ENCODE measurements at places on chromosomes 3 and 15.

DNA sequence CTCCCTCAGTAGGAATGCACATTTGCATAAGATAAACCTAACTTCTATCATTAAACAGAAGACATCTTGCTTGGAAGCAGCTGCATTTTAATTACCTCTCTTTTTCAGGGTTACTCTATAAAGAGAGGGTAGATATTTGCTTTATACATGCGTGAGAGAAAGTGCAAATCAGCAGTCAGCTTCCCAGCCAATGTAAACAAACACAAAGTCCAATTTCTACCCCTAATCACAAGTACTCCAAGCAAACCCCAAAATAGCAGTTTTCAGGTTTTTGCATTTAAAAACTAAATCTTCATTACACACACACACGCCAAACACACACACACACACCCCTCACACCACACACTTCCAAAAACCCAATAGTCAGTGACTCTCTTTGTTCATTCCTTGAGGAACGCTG is 303.9 kb upstream of the ALCAM start:
- no peak for DNase-seq

- DNase-seq, result no peak
Measured at GRCh38 chr3:185933374-185934173, 4.2 kb downstream of the TRA2B start.

- DNase-seq, result no peak
Measured at GRCh38 chr15:35963326-35963725, 417.4 kb upstream of the DPH6 start.

GRCh38 chr15:69304182-69304545 is 5.5 kb downstream of the PAQR5 start:
- no peak for DNase-seq

GRCh38 chr3:95333826-95334225 is 1271.0 kb downstream of the NSUN3 start:
- no peak for DNase-seq

DNA sequence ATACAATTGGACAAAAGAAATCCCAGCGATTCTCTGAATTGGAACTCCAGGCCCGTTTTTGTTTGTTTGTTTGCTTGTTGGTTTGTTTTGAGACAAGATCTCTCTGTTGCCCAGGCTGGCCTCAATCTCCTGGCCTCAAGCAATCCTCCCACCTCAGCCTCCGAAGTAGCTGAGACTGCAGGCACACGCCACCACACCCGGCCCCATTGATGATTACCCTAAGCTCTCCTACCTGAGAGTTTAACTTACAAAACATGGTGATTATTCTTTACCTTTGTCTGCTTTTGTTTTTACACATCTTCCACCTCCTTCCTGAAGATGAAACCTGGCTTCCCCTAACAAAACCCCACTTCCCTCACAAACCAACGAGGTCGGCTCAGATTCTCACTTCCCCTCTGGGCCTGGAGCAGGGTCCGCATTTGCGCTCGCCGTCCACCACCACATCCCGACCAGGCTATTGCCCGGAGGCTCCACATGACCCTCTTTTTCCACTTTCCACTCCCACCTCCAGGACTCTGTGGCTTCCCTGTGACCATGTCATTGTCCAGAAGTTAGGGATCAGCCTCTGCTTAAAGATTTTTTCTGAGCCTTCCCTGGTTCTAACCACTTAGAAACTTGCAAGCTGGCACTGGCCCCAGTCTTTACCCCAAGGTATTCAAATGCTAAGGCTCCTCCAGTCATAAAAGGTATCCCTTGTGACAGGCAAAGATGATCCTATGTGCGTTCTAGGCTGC is 14.8 kb downstream of the KLHL6 start:
- no peak for DNase-seq

DNA sequence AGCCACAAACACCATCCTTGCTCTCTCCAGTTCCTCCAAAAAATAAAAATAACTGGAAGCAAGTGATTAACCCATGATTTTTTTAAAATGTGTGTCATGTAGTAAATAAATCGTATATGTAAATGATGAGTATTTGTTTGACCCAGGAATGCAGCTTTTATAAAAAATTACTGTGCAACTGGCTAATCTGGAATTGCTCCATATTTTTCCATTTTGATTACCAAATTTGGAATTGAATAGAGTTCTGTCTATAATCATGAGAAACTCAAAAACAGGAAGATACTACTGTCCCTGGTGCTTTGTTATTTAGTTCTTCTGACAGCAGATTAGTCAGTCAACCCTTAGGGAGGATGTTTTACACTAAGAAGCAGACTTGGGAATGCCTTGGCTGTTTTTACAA is 116.2 kb downstream of the CCNL1 start:
- DNase-seq, result no peak

- DNase-seq, result no peak
Measured at GRCh38 chr3:139187154-139187553, 142.5 kb upstream of the PRR23C start.

DNA sequence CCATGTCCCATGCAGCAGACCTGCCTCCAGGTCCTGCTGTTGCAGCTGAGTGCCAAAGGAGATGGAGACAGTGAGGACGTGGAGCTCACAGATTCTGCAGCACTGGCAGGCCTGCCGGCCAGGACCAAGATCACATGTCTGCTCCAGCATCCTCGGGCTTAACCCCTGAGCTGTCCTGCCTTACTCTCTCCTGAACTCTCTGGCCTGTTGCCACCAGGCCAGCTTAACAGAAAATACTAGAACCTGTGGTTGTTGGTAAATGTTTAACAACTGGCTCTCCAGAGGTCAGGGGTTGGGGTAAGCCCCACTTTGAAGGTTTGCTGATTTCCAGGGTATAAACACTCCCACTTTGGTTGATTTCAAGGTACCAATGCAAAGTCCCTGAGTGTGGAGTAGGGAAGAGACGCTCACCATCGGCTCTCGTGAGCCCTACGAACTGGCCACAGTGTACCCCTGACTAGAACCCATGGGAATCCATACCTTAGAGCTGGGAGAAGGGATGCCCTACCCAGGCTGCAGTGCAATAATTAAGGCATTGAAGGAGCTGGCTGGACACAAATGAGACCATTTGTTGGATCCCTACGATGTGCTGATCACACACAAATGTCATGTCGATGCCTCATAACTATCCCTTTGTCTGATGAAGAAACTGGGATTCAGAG is 147.9 kb downstream of the OR4M2 start:
- DNase-seq, result no peak

All from GM12864 (cell line).